T-helper 22 cell (primary cell): ENCODE measurements at places on chromosomes 6 and 20.

DNA sequence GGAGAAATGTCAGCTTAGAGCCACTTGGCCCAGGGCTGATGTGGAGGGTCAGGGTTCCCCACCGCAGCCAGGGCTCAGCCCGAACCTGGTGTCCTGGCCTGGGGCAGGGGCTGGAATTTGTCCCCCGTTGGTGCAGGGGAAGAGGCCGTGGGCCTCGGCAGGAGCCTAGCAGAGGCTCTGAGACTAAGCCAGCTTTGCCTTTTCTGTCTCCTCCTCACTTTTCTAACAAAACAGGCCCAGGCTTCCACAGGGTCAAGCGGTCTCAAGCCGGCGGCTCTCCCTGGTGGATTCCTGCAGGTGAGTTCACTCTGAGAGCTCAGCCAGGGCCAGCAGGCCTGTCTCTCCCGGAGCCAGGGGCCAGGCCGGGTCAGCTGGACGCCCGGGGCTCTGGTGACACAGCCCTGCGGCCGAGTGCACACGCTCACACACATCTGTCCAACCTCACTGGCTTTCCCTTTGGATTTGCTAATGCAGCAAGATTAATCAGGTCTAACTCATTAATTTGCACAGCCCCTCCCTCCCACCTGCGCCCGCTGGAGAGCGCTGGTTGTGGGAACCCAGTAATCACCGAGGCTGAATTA is 2.9 kb upstream of the CHRNA4 start:
- DNase-seq, result no peak

DNA sequence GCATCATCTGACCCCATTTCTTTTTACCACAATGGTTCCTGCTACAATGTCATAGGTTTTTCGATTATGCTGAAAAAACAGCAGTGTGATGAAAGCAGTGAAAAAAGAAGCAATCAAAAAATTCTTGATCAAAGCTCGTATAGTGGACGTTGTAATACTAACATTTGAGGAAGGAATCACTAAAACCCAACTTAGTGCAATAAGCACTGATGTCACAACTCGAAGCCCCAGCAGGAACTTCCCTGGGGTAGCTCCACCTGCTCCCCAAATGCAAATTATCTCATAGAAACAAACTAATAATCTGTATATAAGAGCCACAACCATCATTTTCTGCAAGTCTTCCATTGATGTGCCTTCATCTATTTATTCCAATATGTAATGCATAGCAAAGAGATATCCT is 285.6 kb upstream of the SGK1 start:
- DNase-seq, result no peak

DNA sequence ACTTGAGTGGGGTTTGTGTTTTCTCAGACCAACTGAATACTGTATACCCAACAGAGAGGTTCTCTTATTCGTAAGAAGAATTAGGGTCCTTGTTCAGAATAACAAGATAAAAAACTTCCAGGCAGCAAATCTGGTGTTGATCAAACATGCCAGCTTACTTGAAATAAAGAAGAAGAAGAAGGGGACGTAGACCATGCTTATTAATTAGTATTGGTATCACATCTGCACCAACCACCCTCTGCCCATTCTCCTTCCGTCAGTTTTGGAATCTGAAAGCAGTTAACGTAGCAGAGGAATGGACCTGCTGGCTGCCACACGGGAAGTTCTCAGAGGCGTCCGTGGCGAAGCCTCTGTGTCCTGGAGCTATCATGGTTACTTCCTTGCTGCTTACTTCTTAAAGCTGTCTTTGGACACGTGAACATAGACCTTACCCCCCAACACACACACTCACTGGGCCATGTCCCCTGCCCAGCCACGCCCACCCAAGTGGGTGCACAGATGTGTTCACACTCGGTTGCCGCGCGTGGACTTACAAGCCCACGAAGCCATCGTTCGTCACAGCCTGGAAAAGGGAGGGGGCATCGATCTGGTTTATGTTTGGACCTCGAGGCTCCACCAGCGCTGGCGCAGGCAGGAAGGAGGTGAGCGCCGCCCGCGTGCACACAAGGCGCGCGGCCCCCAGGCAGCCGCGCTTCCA is 4.1 kb upstream of the DLL1 start:
- no peak for DNase-seq

GRCh38 chr6:12481292-12481691 is 191.1 kb downstream of the EDN1 start:
- no peak for DNase-seq

- no peak for DNase-seq
Observed at GRCh38 chr20:56955680-56956079, 310.8 kb downstream of the BMP7 start.

GRCh38 chr20:47355489-47356219 is 845 bp downstream of the ZMYND8 start:
- no peak for DNase-seq

DNA sequence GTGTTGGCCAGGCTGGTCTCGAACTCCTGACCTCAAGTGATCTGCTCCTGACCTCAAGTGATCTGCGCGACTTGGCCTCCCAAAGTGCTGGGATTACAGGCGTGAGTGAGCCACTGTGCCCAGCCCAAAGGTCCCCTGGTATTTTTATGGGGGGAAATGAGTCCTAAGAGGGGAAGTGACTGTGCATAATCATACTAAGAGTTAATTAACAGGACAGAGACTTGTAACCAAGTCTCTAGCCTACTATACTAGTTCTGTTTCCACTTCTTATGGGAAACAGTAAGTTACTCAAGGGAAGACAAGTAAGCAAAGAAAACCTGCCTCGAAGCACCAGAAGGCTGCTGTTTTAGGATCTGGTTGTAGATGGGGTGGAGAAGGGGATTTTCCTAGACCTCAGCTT is 27.9 kb downstream of the TCF15 start:
- DNase-seq, result no peak

GRCh38 chr20:1484438-1485116 is 6.6 kb downstream of the SIRPB2 start:
- DNase-seq, result no peak

GRCh38 chr6:42339991-42340401 is 111.7 kb downstream of the TRERF1 start:
- no peak for DNase-seq

DNA sequence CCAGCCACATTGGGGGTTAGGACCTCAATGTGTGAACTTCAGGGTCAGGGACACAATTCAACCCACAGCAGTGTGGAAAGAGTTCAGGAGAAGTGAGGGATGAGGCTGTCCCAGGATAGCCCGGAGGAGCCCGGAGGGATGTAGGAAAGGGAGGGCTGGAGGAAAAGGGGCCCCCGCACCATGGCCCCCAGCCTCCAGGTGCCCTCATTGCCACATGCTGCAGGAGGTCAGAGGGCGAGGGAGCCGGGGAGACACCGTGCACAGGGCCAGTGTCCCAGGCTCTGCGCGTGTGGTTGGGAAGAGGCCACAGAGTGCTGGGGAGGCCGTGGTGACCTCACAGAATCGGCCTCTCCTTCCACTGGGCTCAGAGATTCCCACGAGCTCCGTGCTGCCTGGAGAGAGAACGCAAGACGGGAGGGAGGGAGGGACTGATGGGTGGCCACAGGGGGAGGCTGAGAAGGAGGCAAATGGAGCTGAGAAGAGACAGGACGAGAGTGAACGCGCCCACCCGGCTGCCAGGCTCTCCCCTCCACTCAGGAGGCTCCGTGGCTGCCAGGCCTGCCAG is 215.1 kb downstream of the DLL1 start:
- no peak for DNase-seq

DNA sequence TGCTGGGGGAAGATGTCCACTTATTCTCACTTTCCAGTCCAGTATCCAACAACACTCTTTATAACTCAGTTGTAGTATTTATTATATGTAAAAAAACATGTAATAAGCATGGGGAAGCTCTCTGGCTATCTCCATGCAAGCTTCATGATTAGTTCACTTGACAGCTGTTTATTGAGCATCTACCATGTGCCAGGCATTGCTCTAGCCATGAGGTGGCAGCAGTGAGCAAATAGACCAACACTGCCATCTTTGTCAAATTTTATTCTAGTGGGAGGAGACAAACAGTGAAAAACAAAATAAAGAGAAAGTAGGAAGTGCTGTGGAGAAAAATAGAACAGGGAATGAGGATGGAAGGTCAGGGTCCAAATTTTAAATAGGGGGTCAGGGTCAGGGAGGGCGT is 131.8 kb downstream of the CFAP61 start:
- no peak for DNase-seq
